ENCODE measurements at places on chromosomes 11 and 22.

- H3K27ac ChIP-seq = no peak overlapping the region
- H3K4me3 ChIP-seq = peak overlapping the region; percentile 90
- peaks cover 24% of the 10 kb centered on the region for H3K4me1 ChIP-seq
- no peaks in the 10 kb centered on the region for H3K36me3 ChIP-seq
- peak; percentile 72 for DNase-seq
Measured at GRCh38 chr11:123430721-123431497, 840 bp downstream of the GRAMD1B start.

GRCh38 chr22:39179841-39180335 is 27.4 kb upstream of the CBX7 start:
- no peak overlapping the region for H3K27ac ChIP-seq
- no peaks in the 10 kb centered on the region for H3K36me3 ChIP-seq
- H3K4me1 ChIP-seq = peaks cover 44% of the 10 kb centered on the region
- no peak overlapping the region for H3K4me3 ChIP-seq

DNA sequence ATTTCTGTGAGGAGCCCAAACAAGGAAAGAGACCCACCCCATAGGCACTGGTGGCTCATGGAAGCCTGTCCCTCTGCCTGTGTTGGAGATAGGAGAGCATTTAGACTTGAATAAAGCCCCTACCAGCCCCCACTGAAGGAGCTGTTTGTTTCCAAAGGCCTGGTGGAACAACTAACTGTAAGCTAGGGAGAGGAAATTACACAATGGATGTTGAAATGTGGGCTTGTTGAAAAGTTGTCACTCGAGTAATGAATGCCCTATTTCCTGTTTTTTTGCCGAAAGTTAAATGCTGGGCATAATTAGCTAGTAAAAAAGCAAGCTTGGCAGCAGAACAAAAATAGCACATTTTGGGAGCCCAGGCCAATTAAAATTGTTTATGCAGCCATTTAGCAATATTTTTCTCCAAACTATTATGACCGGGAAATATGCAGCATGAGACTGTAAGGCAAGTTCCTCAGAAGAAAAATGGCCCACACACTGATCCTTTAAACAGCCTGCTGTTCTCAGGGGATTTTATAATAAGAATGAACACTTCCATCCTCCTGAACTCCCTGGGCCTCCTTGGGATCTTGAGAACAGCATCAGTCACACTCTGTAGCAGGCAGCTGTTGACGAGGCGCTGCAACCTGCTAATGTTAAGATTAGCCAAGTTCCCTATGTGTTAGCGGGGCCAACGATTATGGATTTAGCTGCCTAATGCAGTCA is 38.6 kb upstream of the LMO2 start:
- peaks cover 22% of the 10 kb centered on the region for H3K4me1 ChIP-seq
- no peak overlapping the region for H3K4me3 ChIP-seq
- H3K27me3 ChIP-seq = no peaks in the 10 kb centered on the region
- peaks cover 8% of the 10 kb centered on the region for H3K36me3 ChIP-seq
- H3K27ac ChIP-seq = no peak overlapping the region

DNA sequence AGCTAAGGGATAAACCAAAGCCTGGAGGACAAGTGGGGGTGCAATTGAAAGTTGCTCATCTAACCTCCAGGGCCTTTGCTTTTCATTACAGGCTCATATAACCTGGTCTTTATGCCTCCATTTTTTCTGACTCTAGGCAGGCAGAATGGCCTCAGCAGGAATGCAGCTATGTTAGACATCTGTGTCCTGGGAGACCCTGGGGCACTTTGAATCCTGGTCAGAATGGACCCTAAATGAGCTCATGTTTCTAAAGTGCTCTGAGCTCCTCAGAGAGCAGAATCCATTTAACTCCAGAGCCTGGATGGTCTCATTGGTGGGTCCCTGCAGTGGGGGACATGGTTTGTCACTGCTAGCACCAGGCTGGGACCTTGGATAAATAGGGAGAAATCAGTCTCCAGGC is 177.3 kb downstream of the KIRREL3 start:
- no peaks in the 10 kb centered on the region for H3K4me1 ChIP-seq
- no peak for DNase-seq
- no peak overlapping the region for H3K27ac ChIP-seq
- H3K36me3 ChIP-seq = no peaks in the 10 kb centered on the region
- H3K27me3 ChIP-seq = peaks cover 8% of the 10 kb centered on the region

DNA sequence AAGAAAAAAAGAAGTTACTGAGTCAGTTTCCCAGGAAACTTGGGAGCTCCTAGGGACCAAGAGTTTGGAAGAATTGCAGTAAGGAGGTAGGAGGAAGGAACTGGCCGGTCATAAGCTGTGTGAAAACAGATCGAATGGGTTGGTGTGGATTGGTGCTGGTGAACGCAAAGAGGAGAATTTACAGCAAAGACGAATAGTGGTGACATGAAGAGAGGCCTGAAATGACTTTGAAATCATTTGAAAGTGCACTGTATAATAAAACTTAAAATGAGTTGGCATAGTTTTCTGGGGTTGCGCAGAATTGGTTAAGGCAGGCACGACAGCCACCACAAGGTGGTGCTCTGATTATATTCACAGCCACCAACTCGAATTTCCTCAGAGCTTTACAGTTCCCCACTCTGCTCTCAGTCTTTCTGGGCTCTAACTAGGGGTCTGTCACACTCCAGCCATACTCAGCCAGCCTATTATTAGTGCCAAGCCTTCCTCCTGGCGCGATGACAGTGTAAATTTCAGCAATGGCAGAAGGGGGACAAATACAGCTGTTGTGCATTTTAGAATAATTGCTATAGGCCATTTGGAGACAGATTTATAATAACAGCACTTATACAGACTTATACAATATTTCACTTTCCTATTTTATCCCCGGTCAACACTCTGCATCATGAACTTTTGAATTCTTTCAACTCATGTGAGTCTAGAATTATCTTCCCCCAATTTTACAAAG is 8.3 kb upstream of the HTR3B start:
- no peaks in the 10 kb centered on the region for H3K27me3 ChIP-seq
- no peak overlapping the region for H3K4me3 ChIP-seq
- H3K27ac ChIP-seq = no peak overlapping the region
- peak; percentile 29 for DNase-seq
- H3K36me3 ChIP-seq = no peaks in the 10 kb centered on the region
- peaks cover 7% of the 10 kb centered on the region for H3K4me1 ChIP-seq

- H3K27me3 ChIP-seq = peaks cover 8% of the 10 kb centered on the region
- no peaks in the 10 kb centered on the region for H3K4me1 ChIP-seq
- DNase-seq = no peak
- no peaks in the 10 kb centered on the region for H3K36me3 ChIP-seq
Measured at GRCh38 chr11:126655807-126656128, 300.3 kb downstream of the ST3GAL4 start.

GRCh38 chr11:66287211-66287888 is 1.6 kb downstream of the YIF1A start:
- H3K27ac ChIP-seq = peak overlapping the region; percentile 21
- DNase-seq = no peak
- H3K4me1 ChIP-seq = peaks cover 44% of the 10 kb centered on the region
- no peaks in the 10 kb centered on the region for H3K36me3 ChIP-seq
- peaks cover 19% of the 10 kb centered on the region for H3K27me3 ChIP-seq
- peak overlapping the region; percentile 59 for H3K4me3 ChIP-seq

- peaks cover 16% of the 10 kb centered on the region for H3K27me3 ChIP-seq
- H3K36me3 ChIP-seq = no peaks in the 10 kb centered on the region
Measured at GRCh38 chr11:60836866-60837515, 4.9 kb upstream of the CCDC86 start.

- H3K36me3 ChIP-seq = peaks cover 3% of the 10 kb centered on the region
- no peak overlapping the region for H3K27ac ChIP-seq
- DNase-seq = no peak
- H3K27me3 ChIP-seq = peaks cover 3% of the 10 kb centered on the region
- H3K4me1 ChIP-seq = no peaks in the 10 kb centered on the region
Measured at GRCh38 chr11:69657456-69657910, 16.5 kb downstream of the CCND1 start.

DNA sequence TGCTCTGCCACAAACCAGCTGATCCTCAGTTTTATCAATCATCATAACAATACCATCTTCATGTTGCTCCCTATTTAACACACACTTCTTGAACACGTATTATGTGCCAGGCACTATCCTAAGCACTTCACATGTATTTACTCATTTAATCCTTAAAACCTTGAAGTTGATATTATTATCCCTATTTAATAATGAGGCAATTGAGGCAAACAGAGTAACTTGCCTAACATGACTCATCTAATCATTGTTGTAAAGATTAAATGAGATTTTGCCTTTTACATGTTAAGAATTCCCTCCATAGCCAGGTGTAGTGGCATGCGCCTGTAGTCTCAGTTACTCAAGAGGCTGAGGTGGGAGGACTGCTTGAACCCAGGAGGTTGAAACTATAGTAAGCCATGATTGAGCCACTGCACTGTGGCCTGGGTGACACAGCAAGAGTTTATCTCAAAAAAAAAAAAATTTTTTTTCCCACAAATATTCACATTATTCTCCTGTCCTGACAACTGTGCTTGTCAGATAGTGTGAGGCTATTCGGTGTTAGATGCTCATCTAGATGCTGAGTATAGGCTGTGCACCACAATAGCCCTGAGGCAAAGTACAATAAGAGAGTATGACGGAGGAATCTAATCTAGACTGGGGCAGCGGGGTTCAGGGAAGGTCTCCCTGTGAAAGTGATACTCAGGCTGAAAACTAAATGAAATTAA is 13.4 kb downstream of the CKAP5 start:
- H3K27ac ChIP-seq = no peak overlapping the region
- H3K4me1 ChIP-seq = peaks cover 7% of the 10 kb centered on the region

- peaks cover 16% of the 10 kb centered on the region for H3K4me1 ChIP-seq
- no peak for DNase-seq
- no peaks in the 10 kb centered on the region for H3K27me3 ChIP-seq
- peak overlapping the region; percentile 6 for H3K27ac ChIP-seq
- no peak overlapping the region for H3K4me3 ChIP-seq
Measured at GRCh38 chr22:41123151-41123550, 30.8 kb downstream of the EP300 start.

GRCh38 chr11:111660822-111661221 is 58.6 kb downstream of the SIK2 start:
- no peaks in the 10 kb centered on the region for H3K4me1 ChIP-seq
- H3K36me3 ChIP-seq = no peaks in the 10 kb centered on the region
- H3K4me3 ChIP-seq = no peak overlapping the region

DNA sequence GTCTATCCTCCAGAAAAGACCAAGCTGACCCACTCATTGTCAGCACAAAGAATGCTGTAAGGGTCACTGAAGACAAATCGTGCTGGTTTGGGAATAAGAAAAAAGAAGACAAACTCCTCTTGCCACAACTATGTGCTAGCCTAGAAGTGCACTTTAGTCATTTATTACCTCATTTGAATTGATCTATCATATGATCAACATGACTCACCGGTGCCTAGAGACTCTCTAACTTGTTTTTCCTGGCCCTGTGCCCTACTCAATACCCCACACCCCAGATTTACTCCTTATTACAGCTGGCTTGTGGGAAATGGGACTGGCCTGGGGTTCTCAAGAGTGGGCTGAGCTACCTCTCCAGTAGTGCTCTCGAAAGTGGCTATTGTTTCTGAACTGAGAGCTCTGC is 35.9 kb upstream of the HORMAD2 start:
- peaks cover 5% of the 10 kb centered on the region for H3K4me1 ChIP-seq
- H3K36me3 ChIP-seq = no peaks in the 10 kb centered on the region
- no peak overlapping the region for H3K27ac ChIP-seq
- no peak for DNase-seq
- H3K4me3 ChIP-seq = no peak overlapping the region

GRCh38 chr11:82972103-82972502 is 70.6 kb downstream of the DDIAS start:
- peak overlapping the region; percentile 92 for H3K4me3 ChIP-seq
- DNase-seq = no peak
- peaks cover under 1% of the 10 kb centered on the region for H3K27me3 ChIP-seq
- peaks cover 35% of the 10 kb centered on the region for H3K4me1 ChIP-seq

DNA sequence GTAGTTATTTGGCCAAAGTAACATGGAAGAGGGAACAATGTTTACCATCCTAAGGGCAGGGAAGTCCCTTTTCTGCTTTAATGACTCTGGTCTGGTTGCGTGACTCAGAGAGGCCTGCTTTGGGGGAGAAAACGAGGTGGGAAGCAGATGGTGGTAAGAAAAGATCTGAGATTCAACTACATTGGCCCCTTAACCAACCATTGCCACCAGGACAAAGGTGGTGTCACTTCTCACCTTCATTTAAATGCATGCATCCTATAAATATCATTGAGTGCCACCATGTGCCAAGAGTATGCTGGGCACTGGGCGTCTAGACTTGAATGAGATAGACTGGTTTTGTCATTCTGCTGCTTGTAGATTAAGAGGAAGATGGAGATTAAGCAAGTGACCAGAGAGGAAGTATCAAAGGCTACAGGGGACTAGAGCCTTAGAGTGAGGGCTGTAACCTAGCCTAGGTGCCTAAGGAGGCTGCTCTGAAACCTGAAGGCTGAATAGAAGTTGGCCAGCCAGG is 3.6 kb upstream of the SORL1 start:
- peaks cover 16% of the 10 kb centered on the region for H3K27me3 ChIP-seq
- peaks cover 28% of the 10 kb centered on the region for H3K36me3 ChIP-seq
- peaks cover 64% of the 10 kb centered on the region for H3K4me1 ChIP-seq
- peak overlapping the region; percentile 97 for H3K27ac ChIP-seq
- peak overlapping the region; percentile 79 for H3K4me3 ChIP-seq
- no peak for DNase-seq

DNA sequence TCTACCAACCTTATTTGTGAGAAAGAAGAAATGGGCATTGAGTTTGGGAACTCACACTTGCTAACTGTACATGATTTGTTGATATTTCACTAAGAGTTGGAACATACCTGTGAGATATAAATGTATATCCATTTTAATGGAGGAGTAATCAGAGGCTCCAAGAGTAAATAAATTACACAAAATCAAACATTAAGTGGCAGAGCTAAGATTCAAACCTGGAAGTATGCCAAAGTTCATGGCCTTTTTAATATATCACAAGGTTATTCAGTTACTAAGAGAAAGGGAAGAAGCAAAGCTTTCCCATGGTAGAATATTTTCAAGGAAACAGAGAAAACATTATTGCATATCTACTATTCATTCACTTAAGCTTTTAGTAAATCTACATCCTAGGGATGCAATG is 1641.1 kb downstream of the FAM181B start:
- no peak for DNase-seq
- H3K4me1 ChIP-seq = no peaks in the 10 kb centered on the region
- no peak overlapping the region for H3K27ac ChIP-seq
- H3K27me3 ChIP-seq = no peaks in the 10 kb centered on the region
- no peak overlapping the region for H3K4me3 ChIP-seq

- no peak overlapping the region for H3K4me3 ChIP-seq
- no peaks in the 10 kb centered on the region for H3K27me3 ChIP-seq
- H3K36me3 ChIP-seq = peaks cover 5% of the 10 kb centered on the region
- no peak for DNase-seq
- peaks cover 33% of the 10 kb centered on the region for H3K4me1 ChIP-seq
Measured at GRCh38 chr11:65392899-65393298, 6.5 kb downstream of the FRMD8 start.

DNA sequence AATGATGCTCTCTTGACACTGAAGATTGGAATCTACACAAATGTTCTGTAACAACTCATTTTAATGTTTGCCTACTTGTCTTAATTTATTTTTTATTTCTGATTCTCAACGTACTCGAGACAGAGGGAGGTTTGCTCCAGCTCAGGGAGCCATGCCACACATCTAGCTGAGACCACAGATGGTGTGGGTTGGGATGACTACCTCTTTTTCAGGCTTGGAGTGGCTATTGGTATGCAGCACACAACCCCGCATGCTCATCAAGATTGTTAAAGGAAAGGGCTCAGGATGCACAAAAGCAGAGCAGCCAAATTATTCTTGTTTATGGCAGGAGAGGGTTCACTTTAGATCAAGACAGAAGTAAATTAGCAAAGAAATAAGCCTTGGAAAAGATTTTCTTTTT is 424.5 kb downstream of the OPCML start:
- no peak overlapping the region for H3K4me3 ChIP-seq
- no peak for DNase-seq
- H3K27ac ChIP-seq = no peak overlapping the region
- H3K4me1 ChIP-seq = no peaks in the 10 kb centered on the region
- no peaks in the 10 kb centered on the region for H3K36me3 ChIP-seq

GRCh38 chr11:11669233-11669846 is 47.5 kb upstream of the GALNT18 start:
- H3K36me3 ChIP-seq = no peaks in the 10 kb centered on the region
- H3K4me1 ChIP-seq = no peaks in the 10 kb centered on the region
- no peak overlapping the region for H3K27ac ChIP-seq
- no peaks in the 10 kb centered on the region for H3K27me3 ChIP-seq

Data from immature natural killer cell (primary cell).